ENCODE measurements at places on chromosomes 5 and 9. TPM values are rescaled to one million over a fixed set of nuclear protein-coding genes. Genes with fewer than 3 reads are reported as not detected.

The ANKRD31 gene
- total RNA-seq: 0.14 TPM

DNA sequence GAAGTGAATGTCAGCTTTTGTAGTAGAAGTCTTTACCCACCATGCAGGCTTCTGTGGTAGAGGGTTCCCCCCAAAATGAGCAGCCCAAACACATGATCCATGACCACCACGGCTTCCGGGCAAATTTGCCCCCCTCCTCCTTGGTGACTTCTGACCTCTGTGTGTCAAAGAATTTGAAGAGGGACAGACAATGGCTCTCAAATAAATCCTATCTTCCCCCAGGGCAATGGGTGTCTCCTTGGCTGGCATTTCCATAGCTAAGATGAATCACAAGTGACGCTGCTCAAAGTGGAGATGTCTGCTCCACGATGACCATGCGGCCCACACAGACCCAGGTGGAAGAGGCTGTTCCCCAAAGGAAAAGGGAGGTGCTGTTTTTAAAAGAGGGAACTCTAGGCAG, 30.2 kb upstream of the BOD1 start:
- no peaks in the 10 kb centered on the region for H3K4me1 ChIP-seq
- H3K36me3 ChIP-seq: no peaks in the 10 kb centered on the region
- no peak overlapping the region for H3K4me3 ChIP-seq
- DNase-seq: no peak

DNA sequence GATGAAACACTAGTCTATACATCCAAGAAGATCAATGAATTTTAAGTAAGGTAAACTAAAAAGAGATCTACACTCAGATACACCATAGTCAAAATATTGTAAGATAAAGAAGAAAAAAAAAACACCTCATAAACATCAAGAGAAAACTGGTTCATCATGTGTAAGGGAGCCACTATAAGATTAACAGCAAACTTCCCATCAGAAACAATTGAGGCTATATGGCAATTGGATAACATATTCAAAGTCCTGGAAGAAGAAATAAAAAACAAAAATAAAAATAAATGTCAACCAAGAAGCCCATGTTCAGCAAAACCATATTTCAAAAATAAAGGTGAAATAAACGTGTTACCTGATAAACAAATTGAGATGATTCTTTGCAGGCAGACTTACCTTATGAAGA, 3.6 kb downstream of the OR13C8 start:
- H3K36me3 ChIP-seq: no peaks in the 10 kb centered on the region
- H3K27ac ChIP-seq: no peak overlapping the region
- no peaks in the 10 kb centered on the region for H3K27me3 ChIP-seq

- peaks cover 36% of the 10 kb centered on the region for H3K36me3 ChIP-seq
- peaks cover 22% of the 10 kb centered on the region for H3K4me1 ChIP-seq
- peak overlapping the region; percentile 74 for H3K27ac ChIP-seq
- DNase-seq: no peak
- no peak overlapping the region for H3K4me3 ChIP-seq
Observed at GRCh38 chr5:141507387-141508091, 18.7 kb downstream of the PCDHGC5 start.

The FCN2 gene
- total RNA-seq: not detected

The PCDHB3 gene
- 1.9 TPM for total RNA-seq

DNA sequence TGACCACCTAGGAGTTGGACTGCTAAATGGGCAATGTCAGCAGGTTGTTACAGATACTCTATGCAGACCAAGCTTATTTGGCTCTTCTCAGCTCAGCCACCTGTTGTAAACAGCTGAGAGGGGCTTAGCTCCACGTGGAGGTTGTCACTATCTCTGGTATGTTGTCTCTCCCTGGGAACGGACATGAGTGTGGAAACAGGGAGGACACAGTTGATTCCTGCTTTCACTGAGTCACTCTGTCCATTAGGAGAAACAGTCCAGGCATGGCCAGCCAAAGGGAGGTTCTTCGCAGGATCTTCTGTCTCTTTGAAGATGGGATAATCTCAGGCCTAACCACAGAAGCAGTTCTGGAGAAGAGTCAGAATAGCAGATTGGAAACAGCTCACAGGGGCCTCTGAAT, 121.2 kb downstream of the PALM2AKAP2 start:
- no peak overlapping the region for H3K27ac ChIP-seq
- no peaks in the 10 kb centered on the region for H3K27me3 ChIP-seq
- H3K36me3 ChIP-seq: no peaks in the 10 kb centered on the region
- no peak for DNase-seq
- H3K4me1 ChIP-seq: no peaks in the 10 kb centered on the region
- H3K4me3 ChIP-seq: no peak overlapping the region

GRCh38 chr5:81850501-81851357, 99.8 kb upstream of the SSBP2 start:
- DNase-seq: no peak
- H3K27ac ChIP-seq: peak overlapping the region; percentile 95
- peak overlapping the region; percentile 52 for H3K4me3 ChIP-seq
- peaks cover 15% of the 10 kb centered on the region for H3K4me1 ChIP-seq
- H3K27me3 ChIP-seq: no peaks in the 10 kb centered on the region
- H3K36me3 ChIP-seq: no peaks in the 10 kb centered on the region

The INSL4 gene
- total RNA-seq: not detected

GRCh38 chr9:127088724-127089615, 33.5 kb downstream of the ANGPTL2 start:
- no peaks in the 10 kb centered on the region for H3K4me1 ChIP-seq
- H3K36me3 ChIP-seq: peaks cover 11% of the 10 kb centered on the region

DNA sequence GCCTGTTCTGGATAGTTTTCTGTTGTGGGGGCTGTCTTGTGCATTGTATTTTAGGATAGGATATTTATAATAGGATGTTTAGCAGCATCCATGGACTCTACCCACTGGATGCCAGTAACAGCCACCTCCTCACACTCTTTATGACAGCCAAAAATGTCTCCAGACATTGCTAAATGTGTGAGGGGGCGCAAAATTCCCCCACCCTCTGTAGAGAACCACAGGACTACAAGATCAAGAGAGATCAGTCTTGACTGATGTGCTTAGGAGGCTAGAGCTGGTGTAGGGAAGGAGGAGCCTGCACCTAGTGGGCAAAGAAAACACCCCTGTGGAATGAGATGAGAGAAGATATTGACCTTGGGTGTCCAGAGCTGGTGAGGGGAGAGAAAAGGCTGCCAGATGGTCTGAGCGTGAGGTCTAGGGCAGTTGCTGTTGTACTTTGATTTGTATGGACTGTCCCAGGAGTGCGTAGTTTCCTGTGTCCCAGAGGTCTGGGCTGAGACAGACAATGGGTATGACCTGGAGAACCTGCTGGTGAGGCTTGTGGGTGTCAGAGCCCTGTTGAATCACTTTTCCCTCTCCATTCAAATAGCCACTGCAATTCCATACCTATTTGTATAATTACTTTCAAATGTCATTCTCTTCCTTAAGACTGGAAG, 16.3 kb downstream of the DAPK1 start:
- no peak overlapping the region for H3K4me3 ChIP-seq
- peaks cover 68% of the 10 kb centered on the region for H3K4me1 ChIP-seq
- peaks cover 10% of the 10 kb centered on the region for H3K36me3 ChIP-seq
- H3K27ac ChIP-seq: no peak overlapping the region
- no peak for DNase-seq

DNA sequence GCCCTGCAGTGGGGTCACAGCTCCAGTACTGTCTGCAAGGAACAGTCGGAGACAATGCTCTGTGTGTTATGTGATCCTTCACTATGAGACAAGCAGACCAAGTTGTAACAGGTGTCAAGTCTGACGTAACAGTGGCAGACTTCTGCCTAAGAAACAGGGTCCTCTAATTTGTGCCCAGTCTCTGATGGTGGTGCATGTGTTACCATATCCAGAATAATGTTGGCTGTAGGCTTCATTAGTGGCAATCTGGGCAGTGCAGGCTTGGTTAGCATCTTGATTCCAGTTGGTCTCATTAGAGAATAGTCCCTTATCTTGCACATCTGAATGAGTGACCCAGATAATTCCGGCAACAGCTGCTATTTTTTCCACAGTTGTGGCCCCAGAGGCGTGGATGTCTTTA, 33.8 kb downstream of the ZNF131 start:
- no peak for DNase-seq
- H3K27me3 ChIP-seq: no peaks in the 10 kb centered on the region
- H3K4me3 ChIP-seq: no peak overlapping the region
- no peaks in the 10 kb centered on the region for H3K36me3 ChIP-seq
- H3K4me1 ChIP-seq: no peaks in the 10 kb centered on the region

The TMEM174 gene
- total RNA-seq: not detected

DNA sequence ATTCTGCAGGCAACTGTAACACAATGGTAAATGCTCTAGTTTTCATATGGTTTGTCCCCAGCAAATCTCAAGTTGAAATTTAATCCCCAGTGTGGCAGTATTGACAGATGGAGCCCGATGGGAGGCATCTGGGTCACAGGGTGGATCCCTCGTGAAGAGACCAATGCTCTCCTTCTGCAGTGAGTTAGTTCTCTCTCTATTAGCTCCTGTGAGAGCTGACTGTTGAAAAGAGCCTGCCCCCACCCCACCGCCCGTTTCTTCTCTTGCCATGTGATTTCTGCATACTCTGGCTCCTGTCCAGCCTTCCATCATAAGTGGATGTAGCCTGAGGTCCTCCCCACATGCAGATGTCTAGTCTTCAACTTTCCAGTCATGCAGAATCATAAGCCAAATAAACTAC, 27.0 kb downstream of the IARS1 start:
- H3K27ac ChIP-seq: no peak overlapping the region
- no peaks in the 10 kb centered on the region for H3K27me3 ChIP-seq
- DNase-seq: no peak

The FGD3 gene
- total RNA-seq: 21.6 TPM

GRCh38 chr9:38171926-38172325, 102.9 kb upstream of the SHB start:
- H3K36me3 ChIP-seq: no peaks in the 10 kb centered on the region
- no peak for DNase-seq
- no peak overlapping the region for H3K27ac ChIP-seq
- no peak overlapping the region for H3K4me3 ChIP-seq
- no peaks in the 10 kb centered on the region for H3K4me1 ChIP-seq

GRCh38 chr5:178214160-178214803, 9.9 kb downstream of the HNRNPAB start:
- no peaks in the 10 kb centered on the region for H3K27me3 ChIP-seq
- H3K27ac ChIP-seq: no peak overlapping the region
- H3K36me3 ChIP-seq: peaks cover 92% of the 10 kb centered on the region

DNA sequence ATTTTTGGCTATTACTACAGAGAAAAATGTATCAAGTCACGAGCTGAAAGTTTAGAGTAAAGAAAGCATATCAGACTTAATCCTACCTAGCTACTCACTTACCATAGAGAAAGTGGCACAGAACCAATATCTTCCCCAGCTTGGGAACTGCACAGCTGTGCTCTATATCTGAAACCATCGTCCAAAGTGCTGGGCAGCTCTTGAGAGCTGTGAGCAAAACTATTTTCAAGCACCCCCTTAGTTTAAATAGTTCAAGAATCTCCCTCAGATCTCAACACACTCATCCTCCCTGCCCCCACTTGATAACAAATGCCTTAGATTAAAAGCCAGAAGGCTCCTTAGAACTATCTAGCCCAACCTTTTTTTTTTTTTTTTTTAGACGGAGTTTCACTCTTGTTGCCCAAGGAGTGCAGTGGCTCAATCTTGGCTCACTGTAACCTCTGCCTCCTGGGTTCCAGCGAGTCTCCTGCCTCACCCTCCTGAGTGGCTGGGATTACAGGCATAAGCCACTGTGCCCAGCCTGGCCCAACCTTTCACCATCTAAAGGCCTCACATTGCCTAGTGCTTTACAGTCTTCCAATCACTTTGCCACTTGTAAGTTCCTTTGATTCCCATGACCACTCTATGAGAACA, 94.2 kb upstream of the APC start:
- H3K4me3 ChIP-seq: no peak overlapping the region
- DNase-seq: no peak
- H3K36me3 ChIP-seq: no peaks in the 10 kb centered on the region
- no peaks in the 10 kb centered on the region for H3K27me3 ChIP-seq
- no peaks in the 10 kb centered on the region for H3K4me1 ChIP-seq

The C5orf52 gene
- not detected for total RNA-seq

The F2RL2 gene
- total RNA-seq: 1.2 TPM

- H3K36me3 ChIP-seq: peaks cover 1% of the 10 kb centered on the region
- H3K27ac ChIP-seq: peak overlapping the region; percentile 63
- H3K4me1 ChIP-seq: peaks cover 18% of the 10 kb centered on the region
- H3K27me3 ChIP-seq: no peaks in the 10 kb centered on the region
- DNase-seq: no peak
Observed at GRCh38 chr5:139131062-139131461, 67.1 kb downstream of the SIL1 start.

DNA sequence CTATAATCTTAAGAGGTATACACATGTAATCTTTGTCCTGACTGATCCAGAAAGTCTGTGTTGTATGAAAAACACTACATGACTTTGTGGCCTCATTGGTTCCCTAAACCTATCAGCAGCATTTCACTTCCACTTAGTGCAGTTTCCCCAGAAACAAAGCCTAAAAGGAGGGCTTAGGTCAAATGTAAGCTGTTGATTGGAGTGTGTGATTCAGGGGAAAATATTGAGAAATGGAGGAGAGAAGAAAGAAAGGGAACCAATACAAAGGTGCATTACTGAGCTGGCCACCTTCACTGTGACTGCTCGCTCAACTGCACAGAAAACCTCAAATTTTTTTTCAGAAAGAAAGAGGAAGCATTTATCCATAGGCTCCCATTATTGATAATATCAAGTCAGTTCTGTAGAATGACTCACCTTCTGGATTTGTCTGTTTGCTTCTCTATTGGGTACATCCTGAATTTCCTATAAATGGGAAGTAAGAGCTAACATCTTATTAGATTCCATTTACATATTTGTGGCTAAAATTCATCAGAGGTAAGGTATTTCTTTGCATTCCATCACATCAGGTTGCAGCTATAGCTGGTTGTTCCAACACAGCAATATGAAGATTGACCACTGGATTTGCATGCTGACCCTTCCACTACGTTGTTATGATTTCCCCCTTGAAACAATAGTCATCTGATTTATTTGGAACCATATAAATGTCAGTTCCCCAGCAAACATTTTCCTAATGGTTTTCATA, 10.3 kb upstream of the FST start:
- no peak overlapping the region for H3K27ac ChIP-seq
- no peak for DNase-seq
- no peaks in the 10 kb centered on the region for H3K27me3 ChIP-seq
- no peaks in the 10 kb centered on the region for H3K36me3 ChIP-seq
- H3K4me1 ChIP-seq: no peaks in the 10 kb centered on the region
- no peak overlapping the region for H3K4me3 ChIP-seq

DNA sequence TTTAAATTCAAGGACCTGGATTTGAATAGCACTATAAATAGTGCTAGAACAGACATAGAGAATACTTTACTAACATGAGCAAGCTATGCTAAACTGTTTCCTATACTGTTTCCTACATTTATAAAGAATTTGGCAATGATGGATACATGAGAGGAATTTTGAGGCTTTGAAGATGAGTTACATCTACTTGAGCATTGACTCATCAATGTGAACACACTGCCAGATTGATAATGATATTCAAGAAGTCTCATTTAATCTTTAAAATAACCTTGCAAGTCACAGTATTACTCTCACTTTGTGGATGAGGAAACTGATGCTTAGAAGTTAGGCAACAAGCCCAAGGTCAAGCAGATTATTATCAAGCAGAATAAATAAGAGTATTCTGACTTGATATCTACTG, 281.9 kb downstream of the DNAH5 start:
- H3K27ac ChIP-seq: no peak overlapping the region
- DNase-seq: no peak
- no peaks in the 10 kb centered on the region for H3K27me3 ChIP-seq
- H3K4me3 ChIP-seq: no peak overlapping the region

The CDC14B gene
- 14.5 TPM for total RNA-seq

GRCh38 chr9:35116539-35116897, 856 bp upstream of the ATOSB start:
- H3K27me3 ChIP-seq: no peaks in the 10 kb centered on the region
- no peak for DNase-seq
- H3K27ac ChIP-seq: peak overlapping the region; percentile 89
- peaks cover 45% of the 10 kb centered on the region for H3K4me1 ChIP-seq
- H3K36me3 ChIP-seq: no peaks in the 10 kb centered on the region

Data from upper lobe of right lung (tissue), 1 donor.